ENCODE measurements at places on chromosomes 12 and 14. TPM values are rescaled to one million over a fixed set of nuclear protein-coding genes. Genes with fewer than 3 reads are reported as not detected.

The OVCH1 gene
- total RNA-seq = not detected

- no peak for DNase-seq
Observed at GRCh38 chr12:68602720-68603119, 8.0 kb upstream of the RAP1B start.

- no peak for DNase-seq
Observed at GRCh38 chr14:37023875-37024565, 148.4 kb downstream of the SLC25A21 start.

DNA sequence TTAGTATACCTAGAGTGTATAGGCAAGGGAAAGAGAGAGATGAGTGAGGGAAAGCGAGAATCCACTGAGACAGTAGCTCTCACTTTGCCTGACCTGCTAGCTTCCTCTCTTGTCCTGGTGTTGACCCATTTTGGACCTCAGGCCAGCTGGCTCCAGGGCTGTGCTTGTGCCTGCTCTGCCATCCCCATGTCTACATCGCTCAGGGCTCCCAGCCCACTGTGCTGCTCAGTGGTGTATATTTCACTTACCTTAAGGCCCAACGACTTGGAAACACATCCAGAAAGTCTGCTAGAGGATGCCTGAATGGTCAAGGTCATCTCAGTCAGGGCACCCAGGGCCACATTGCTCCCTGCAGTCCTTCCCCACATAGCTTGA is 964 bp upstream of the SERPINA4 start:
- no peak for DNase-seq

The TMEM179 gene
- total RNA-seq = not detected

DNA sequence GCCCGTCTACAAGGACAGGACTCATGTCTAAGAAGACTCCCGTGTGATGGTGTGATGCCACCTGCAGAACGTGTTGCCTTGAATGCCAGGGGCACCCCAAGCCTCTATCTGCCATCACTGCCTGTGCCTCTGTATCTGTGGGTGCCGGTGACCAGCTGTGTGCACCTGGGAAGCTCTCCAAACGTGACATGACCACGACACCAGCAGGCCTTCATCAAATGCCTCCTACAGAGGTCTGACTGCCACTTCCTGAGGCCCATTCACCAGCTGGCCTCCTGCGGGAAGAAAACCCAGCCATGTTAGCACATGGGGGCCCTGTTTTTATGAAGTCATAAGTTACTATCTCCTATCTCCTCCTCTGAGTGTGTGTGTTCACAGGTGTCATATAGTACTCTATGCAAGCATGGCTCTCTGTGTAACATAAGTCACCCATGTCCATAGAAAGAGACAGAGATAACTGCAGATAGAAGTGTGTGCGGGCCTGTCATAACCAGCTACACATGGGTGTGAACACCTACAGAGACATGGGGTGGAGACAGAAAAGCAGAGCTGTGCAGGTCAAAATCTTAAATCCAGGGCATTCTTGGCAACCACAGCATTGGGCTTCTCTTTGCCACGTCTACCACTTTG is 18.3 kb upstream of the SERPINA4 start:
- DNase-seq = no peak

GRCh38 chr14:24325041-24325530 is 9.8 kb downstream of the ADCY4 start:
- DNase-seq = no peak

DNA sequence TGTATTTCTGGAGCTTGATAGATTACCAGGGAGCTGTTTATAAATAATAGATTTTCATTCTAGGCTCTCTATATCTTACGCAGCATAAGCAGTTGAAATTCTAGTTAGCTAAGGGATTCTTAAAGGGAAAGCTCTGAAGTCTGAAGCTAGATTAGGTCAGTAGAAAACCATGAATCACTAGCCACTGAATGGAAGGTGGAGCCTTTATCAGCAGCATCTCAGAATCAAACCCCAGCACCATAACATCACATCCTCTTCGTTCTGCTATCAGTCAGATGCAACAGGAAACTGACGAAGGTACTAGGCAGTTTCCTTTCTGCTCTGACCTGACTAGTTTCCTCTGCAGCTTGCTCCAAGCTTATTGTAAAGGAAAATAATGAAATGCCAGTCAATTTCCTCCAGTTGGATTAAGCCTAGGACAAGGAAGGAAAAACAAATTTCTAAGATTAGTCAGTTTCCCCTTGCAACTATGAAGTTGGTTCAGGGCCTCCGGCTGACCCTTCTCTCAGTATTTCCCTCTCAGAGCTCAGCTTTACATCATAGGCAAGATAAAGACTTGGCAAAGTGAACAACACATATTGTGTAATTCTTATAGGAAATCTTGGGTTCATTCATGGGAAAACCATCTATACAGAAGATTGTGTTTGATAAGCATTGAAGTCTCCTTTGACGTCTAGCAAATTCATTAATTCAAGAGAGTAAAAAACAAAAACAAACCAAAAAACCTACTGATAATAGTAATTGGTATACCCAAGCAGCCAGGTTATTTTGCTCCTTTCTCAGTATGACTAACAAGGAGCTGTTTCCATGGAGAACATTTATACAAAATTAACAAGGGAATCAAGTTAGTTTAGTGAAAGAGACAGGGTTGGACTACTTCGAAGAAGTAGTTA is 43.4 kb upstream of the CFAP54 start:
- no peak for DNase-seq

DNA sequence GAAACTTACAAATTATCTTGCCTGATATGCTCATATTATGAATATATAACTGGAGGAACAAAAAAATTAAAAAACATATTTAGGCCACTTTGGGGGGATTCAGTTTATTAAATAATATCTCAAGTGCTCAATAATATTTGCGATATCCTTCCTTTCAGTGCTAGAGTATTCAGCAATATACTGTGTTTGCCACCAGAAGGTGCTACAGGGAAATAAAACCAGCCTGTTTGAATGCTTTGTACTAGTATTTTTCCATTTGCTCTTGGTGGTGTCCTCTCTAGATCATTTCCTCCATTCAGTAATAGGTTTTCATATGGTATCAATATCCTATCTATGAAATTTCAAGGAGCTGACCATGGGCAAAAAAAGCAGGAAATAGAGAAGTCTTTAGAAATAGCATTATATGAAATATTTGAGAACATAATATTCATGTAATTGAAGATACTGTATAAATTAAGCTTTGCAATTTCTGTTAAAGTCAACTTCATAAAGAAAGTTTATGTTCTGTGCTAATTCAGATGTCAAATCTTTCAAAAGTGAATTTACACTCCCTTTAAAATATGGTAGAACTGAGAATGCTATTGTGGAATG is 106.2 kb upstream of the NAV3 start:
- DNase-seq = no peak

The FAM90A1 gene
- not detected for total RNA-seq

- no peak for DNase-seq
Observed at GRCh38 chr14:73627151-73627558, 14.8 kb downstream of the ACOT6 start.

DNA sequence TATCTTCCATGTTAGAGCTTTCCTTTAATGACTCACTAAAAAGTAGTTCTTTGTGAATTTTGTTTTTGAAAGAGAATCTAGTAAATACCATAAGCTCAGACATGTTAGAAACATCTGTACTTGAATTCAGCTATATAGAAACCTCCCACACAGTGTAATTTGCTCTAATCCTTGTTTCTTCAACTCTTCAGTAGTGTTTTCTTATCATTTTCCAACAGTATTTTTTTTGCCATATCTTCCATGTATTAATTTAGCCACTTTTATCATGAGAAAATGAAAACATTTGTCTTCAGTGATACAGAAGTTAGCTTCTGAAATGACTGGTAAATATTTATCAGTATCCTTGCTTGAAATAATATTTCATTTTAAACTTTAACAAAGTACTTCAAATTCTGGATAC is 73.6 kb downstream of the ARID2 start:
- no peak for DNase-seq

DNA sequence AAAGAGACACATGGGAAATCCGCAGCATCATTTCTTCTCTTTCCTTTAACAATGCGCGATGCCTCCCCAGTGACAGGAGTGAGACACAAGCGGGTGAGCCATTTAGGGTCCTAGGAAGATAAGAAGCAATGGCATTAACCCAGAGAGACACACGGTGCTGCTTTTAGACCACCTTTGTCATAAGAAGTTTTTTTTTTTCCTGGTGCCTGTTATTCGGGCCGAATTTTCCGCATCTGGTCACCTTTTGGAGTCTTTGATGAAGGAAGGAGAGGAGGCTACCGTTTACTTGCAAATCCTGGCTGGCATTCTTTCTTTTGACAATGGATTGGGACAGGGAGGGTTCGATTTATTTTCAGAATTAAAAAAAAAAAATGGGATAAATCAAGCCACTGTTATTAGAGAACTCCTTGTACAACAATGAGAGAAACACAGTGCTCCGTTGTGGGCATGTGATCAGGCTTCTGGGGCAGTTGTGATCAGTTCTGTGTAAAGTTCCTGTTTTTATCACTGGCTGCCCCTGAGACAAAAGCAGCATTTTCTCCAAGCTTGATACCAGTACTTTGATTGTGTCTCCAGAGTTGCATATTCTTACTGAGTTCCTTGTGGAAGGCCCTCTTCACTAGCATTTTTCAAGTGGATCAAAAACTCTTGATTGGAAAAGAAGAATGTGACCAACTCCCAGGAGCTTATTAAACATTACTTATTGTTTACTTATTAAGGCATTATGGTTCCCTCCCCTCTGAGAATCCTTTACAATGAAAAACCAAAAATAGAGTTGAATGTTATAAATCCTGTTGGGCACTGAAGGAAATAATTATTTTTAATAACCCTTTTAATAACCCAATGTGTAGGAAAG is 1.1 kb downstream of the DIP2B start:
- DNase-seq = no peak

The RPS6KL1 gene
- total RNA-seq = 5.2 TPM

DNA sequence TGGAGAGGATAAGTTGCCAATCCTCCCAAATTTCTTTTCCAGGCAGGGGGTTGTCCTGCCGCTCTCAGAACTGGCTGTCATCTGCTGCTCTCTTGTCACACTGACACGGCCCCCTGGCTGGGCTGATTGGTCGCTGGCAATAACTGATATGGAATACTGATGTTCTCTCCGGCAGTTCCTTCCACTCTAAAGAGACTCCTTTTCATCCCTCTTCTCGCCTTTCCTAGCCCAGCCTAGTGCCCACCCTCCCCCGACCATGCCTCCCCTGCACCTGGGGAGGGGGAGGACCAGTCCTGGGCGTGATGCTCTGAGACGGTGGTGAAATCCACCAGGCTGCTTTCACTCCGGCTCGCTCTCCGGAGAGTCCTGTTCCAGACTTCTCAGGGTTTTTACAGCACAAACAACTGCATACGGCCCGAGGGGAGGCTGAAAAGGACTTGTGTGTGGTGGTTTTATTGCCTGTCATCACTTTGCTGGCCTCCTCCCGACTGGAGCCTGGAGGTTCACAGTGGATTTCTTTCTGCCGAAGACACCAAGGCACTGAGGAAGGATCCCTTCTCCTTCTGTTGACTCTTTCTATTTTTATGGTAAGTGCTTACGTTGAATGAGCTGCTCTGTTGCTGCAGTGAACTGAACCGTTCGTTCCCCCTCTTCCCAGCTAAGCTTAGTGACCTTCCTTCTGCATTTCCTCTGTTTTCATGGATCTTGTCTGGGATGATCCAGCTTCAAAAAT is at the start of gene ANO4:
ANO4 (plus strand) TSS at position 336 of the 733 bp plus-strand sequence. CDS start 107,010 bp downstream, outside the sequence.
- no peak for DNase-seq

The ATXN3 gene
- 23.8 TPM for total RNA-seq

The PTPN21 gene
- 0.10 TPM for total RNA-seq

DNA sequence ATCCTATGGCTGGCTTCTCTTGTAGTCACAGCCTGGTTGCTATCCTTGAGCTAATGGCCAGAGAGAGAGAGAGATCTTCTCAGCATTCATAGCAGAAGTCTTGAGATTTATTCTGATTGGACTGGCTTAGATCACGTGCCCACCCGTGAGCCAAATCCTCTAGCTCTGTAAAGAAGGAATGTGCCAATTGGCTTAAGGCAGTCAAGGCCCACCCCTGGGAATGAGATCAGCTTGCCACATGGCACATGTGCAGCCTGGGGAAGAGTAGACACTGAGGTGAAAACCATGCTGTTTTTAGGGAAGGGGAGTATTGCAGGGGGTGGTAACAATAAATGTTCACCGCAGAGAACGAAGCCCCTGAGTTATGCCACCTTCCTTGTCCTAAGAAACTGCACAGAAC is 36.3 kb downstream of the PLEKHG7 start:
- no peak for DNase-seq

The TSPAN9 gene
- 0.54 TPM for total RNA-seq

The GDF3 gene
- not detected for total RNA-seq

GRCh38 chr12:92384571-92384970 is 238.9 kb upstream of the BTG1 start:
- DNase-seq = no peak

GRCh38 chr12:6766651-6767349 is 637 bp downstream of the PTMS start:
- peak; percentile 67 for DNase-seq

DNA sequence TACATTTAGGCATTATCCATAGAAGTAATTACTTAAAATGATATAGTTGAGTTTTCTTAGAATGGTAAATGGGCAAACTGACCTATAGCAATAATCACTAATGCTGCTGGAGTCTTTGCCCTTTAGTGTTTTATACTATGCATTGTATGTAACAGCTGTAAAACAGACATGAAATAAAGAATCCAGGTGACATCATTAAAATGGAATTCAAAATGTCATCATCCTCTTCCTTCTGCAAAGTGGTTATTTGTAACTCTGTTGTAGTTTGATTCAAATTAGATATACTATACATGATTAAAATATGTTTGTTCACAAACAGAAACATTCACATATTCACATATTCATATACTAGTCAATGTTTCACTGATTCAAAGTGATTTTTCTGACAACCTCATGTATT is 598.8 kb downstream of the SLC16A7 start:
- DNase-seq = no peak

The KLHL33 gene
- 0.42 TPM for total RNA-seq

- no peak for DNase-seq
Observed at GRCh38 chr14:85601246-85601645, 71.3 kb downstream of the FLRT2 start.

- no peak for DNase-seq
Observed at GRCh38 chr14:27881646-27882045, 884.9 kb upstream of the FOXG1 start.

GRCh38 chr14:58823312-58823711 is 185.6 kb downstream of the DACT1 start:
- no peak for DNase-seq

- DNase-seq = no peak
Observed at GRCh38 chr12:105359856-105360255, 29.4 kb downstream of the C12orf75 start.

The FAM222A gene
- 0.73 TPM for total RNA-seq

The CLEC4D gene
- not detected for total RNA-seq

The ARID2 gene
- 44.6 TPM for total RNA-seq

DNA sequence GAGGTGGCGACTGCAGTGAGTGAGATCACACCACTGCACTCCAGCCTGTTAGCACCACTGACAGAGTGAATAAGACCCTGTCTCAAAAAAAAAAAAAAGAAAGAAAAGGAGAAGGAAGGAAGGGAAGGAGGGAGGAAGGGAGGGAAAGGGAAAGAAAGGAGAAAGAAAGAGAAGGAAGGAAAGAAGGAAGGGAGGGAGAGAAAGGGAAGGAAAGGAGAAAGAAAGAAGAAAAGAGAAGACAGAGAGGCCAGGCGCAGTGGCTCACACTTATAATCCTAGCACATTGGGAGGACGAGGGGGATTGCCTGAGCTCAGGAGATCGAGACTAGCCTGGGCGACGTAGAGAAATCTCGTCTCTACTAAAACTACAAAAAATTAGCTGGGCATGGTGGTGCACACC is 13.2 kb downstream of the DCAF5 start:
- DNase-seq = no peak

All from activated B cell treated with CpG ODN at 0.5 μM for 24 hours (primary cell).